ENCODE measurements at places on chromosomes 5 and 9. TPM values are rescaled to one million over a fixed set of nuclear protein-coding genes. Genes with fewer than 3 reads are reported as not detected.
A peak's percentile ranks its signal among the peaks of the same experiment; 100 is the strongest.

DNA sequence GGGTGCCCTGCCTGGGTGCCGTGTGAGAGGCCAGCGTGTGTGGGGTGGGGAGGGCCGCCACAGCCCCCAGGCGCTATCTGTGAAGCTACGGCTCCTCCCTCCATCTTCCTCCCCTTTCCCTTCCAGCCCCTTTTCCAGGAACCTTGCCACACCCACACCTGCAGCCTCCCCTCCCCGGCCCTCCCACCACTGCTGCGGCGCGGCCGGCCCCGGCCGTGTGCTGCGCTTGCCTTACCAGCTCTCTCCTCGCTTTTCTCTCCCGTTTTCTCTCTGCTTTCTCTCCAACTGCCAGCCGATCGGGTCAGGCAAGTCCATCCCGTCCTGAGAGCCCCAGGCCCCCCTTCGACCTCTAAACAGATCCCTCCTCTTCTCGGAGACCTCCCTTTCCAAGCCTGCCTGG lies 21.4 kb downstream of the GOLGA2 start:
- H3K4me3 ChIP-seq = no peak overlapping the region
- H3K36me3 ChIP-seq = peaks cover 21% of the 10 kb centered on the region
- H3K4me1 ChIP-seq = peaks cover 9% of the 10 kb centered on the region
- no peak for DNase-seq

GRCh38 chr9:101706997-101707396 lies 31.4 kb downstream of the GRIN3A start:
- H3K4me1 ChIP-seq = peaks cover 10% of the 10 kb centered on the region
- DNase-seq = no peak
- no peak overlapping the region for H3K4me3 ChIP-seq

Gene VCAN
- 678 TPM for total RNA-seq

GRCh38 chr9:121568343-121569265 lies 69.0 kb upstream of the GGTA1 start:
- H3K27ac ChIP-seq = peak overlapping the region; percentile 91
- no peaks in the 10 kb centered on the region for H3K27me3 ChIP-seq
- H3K4me3 ChIP-seq = peak overlapping the region; percentile 43
- no peaks in the 10 kb centered on the region for H3K36me3 ChIP-seq

- H3K4me1 ChIP-seq = peaks cover 11% of the 10 kb centered on the region
- peaks cover 2% of the 10 kb centered on the region for H3K36me3 ChIP-seq
- no peak overlapping the region for H3K27ac ChIP-seq
- no peak for DNase-seq
- H3K27me3 ChIP-seq = no peaks in the 10 kb centered on the region
Measured at GRCh38 chr5:34648840-34649158, 7.3 kb upstream of the RAI14 start.

- DNase-seq = no peak
- peaks cover 19% of the 10 kb centered on the region for H3K36me3 ChIP-seq
- no peak overlapping the region for H3K4me3 ChIP-seq
- H3K27me3 ChIP-seq = no peaks in the 10 kb centered on the region
Measured at GRCh38 chr9:126401107-126401506, 74.5 kb downstream of the MVB12B start.

GRCh38 chr5:54655761-54656160 lies 138.2 kb downstream of the SNX18 start:
- H3K36me3 ChIP-seq = no peaks in the 10 kb centered on the region
- peaks cover 12% of the 10 kb centered on the region for H3K4me1 ChIP-seq
- no peak overlapping the region for H3K4me3 ChIP-seq
- no peak for DNase-seq

DNA sequence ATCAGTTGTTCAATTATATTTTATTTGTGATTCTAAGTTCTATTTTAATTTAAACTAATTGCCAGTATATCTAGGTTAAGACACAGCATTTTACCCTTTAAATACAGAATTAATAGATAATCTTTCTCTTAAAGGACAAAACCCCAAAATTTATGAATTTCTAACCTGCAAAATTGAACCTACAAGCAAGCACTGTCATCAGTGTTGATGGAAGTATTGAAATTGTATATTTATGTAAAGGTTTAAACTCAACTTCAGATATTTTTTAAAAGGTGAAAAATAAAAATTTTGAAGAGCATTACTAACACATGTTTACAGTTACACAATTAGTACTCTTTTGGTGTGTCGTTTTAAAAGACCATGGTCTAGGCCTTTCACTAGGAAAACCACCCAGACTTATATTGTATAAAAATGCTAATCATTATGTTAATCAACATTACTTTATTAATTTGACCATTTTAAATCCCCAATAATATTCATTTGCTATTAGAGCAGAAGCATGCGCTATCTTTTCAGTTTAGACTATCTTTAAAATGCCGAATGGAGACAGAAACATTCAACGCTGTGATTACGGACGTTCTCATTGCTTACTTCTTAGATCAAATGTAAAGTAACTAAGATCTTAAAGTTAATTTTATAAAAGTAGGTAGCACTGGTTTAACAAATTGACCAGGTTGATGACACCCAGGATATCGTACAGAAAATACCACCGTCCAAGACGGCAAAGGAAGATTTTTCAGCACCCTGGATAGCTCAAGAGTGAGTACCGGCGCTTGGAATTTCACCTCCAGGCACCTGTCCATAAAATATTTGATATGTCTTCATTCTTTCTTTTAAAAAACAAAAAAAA lies 3.2 kb downstream of the OTP start:
- H3K27ac ChIP-seq = no peak overlapping the region
- H3K4me1 ChIP-seq = peaks cover 12% of the 10 kb centered on the region
- DNase-seq = no peak

DNA sequence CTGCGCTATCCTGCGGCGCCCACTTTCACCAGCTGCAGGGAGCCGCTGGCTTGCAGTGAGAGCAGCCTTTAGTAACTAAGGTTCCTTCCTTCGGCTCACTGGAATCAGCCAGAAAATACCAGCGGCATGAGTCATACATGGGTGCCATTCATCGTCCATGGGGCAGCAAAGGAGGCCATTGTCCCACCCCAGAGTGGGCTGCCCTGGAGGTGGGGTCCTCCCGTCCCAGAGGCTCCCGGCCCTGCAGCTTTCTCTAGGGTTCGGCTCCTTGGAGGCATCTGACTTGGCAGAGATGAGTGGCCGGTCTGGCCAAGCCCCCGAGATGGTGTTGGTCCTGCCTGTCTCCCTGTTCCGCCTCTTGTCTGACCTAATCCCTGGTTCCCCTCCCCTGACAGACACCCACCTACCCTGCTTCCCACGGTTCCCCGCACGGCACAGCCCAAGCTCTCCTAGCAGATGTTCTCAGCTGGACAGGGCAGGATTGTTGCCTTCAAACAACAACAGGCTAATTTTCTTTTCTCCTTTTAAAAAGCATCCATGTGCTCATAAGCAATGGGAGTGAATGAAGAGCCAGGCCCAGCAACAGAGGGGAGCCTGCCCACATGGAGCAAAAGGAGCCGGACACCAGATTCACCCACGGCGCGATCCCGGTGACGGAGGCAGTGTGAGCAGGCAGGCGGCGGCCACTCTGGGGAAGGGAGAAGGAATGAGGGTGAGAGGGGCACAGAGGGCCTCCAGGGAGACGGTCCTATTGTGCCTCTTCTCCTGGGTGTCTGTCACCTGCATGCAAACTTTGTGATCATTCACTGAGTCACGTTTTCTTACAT lies 97.0 kb upstream of the COL5A1 start:
- peaks cover 54% of the 10 kb centered on the region for H3K4me1 ChIP-seq
- H3K27ac ChIP-seq = peak overlapping the region; percentile 96
- no peaks in the 10 kb centered on the region for H3K36me3 ChIP-seq
- DNase-seq = peak; percentile 57
- no peaks in the 10 kb centered on the region for H3K27me3 ChIP-seq
- H3K4me3 ChIP-seq = no peak overlapping the region

Gene ADAMTSL2
- total RNA-seq = 7.0 TPM

Gene ZNF883
- 8.6 TPM for total RNA-seq

DNA sequence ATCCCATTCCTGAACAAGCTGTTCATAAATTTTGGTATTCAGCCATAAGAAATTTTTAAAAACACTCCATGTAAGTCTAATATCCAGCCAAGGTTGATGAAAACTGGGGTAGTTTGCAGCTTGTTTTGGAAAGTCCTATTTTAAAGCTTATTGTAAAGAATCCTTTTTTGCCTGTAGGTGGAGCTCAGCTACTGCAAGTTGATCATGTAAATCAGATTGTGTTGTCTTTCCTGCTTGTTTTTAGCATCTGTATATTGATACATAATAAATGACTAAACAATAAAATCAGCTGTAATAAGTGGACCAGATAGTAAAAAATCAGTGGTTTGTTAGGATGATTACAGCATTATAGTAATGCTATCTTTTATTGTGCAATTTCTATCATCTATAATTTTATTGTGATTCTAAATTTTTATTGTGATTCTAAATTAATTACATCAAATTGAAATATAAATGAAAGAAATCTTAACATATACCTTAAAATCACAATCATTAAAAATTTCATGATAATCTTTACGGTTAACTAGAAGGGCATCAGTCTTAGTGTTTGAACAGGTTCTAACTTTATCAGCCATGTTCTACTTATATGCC lies 42.4 kb downstream of the CWC27 start:
- peaks cover 10% of the 10 kb centered on the region for H3K36me3 ChIP-seq
- DNase-seq = no peak
- no peaks in the 10 kb centered on the region for H3K27me3 ChIP-seq
- H3K4me3 ChIP-seq = no peak overlapping the region

Gene PIP5KL1
- 9.0 TPM for total RNA-seq

- no peak for DNase-seq
- H3K4me3 ChIP-seq = no peak overlapping the region
- no peaks in the 10 kb centered on the region for H3K27me3 ChIP-seq
- no peak overlapping the region for H3K27ac ChIP-seq
Measured at GRCh38 chr5:151107738-151108520, 27.1 kb upstream of the TNIP1 start.

- H3K27me3 ChIP-seq = peaks cover 8% of the 10 kb centered on the region
- no peak overlapping the region for H3K27ac ChIP-seq
- H3K4me3 ChIP-seq = no peak overlapping the region
- no peak for DNase-seq
- H3K4me1 ChIP-seq = peaks cover 10% of the 10 kb centered on the region
Measured at GRCh38 chr9:112007575-112008240, 111.1 kb downstream of the UGCG start.

- DNase-seq = no peak
- no peak overlapping the region for H3K4me3 ChIP-seq
- H3K4me1 ChIP-seq = peaks cover 12% of the 10 kb centered on the region
- H3K27me3 ChIP-seq = no peaks in the 10 kb centered on the region
Measured at GRCh38 chr5:117496801-117497200, 922.2 kb upstream of the SEMA6A start.
